Lung microvascular endothelial cell (primary cell): ENCODE measurements at places on chromosomes 6 and 20.

GRCh38 chr20:32483351-32484224 lies 101.5 kb downstream of the NOL4L start:
- peak; percentile 82 for DNase-seq

GRCh38 chr20:17138237-17138636 lies 88.6 kb upstream of the PCSK2 start:
- no peak for DNase-seq

GRCh38 chr20:1001116-1001515 lies 995 bp downstream of the RSPO4 start:
- DNase-seq, result no peak

GRCh38 chr6:161117308-161117707 lies 125.7 kb downstream of the MAP3K4 start:
- DNase-seq, result no peak

DNA sequence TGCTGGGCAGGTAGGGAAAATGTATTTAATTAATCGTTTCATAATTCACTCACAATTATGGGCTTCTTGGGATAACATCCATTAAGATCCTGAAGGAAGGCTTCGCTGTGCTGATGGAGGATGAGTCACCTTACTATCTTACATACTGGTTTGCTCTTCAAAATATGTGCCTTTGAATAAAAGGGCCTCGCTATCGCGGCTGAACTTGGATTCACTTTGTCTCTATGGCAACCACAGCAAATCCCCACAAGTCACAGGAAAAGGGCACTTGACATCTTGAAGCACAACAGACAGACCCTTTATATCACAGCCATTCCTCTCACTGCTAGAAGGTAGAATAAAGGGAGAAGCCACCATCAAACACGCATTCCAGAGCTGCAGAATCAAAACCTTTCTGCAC lies 141.3 kb upstream of the MYLIP start:
- DNase-seq, result peak; percentile 21

- DNase-seq, result no peak
These were observed 8.2 kb downstream of the DIDO1 start for GRCh38 chr20:62918147-62918546.

DNA sequence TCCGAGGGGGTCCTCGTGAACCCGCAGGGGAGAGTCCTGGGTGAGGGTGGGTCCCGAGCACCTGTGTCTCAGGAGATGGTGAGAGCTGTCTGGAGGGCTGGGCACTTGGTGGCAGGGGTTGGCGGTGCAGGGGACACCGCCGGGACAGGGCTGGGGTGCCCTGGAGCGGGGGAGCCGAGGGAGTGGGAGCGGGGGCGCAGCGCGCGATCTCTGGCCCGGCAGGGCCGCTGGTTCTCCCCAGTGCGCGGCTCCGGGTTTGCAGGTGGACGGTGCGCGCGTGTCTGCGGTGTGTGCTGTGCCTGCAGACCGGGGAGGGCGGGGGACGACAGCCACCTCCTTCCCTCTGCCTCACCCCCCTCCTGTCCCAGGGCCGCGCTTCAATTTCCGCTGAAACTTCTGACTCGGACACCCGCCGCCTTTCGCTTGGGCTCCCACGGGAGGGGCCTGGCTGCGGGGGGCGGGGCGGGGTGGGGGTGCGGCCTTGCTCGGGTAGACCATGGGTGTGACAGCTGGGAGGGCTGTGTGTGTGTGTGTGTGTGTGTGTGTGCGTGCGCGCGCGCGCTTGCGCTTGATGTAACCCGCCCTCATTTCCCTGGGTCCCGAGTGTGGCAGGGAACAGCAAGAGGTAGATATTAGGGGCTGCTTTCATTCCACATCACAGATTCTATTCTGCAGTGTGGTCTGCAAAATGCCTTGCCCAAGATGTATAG lies 1.2 kb downstream of the TRIB3 start:
- DNase-seq, result peak; percentile 75

DNA sequence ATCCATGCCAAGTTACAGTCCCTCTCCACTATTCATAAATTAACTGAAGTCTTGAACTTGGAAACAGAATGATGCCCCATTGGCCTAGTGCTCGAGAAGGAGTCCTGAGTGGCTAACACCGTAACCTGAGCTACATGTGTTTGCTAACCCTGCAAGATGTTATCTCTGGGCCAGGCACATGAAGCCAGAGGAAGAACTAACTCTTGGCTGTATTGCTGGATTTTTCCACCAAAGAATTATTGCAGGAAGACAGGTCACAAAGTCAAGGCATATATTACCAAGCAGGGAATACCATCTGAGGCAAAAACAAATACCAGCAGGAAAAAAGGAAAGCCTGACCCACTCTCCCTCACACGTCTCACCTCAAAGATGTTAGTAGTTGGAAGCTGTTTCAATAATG lies 148.9 kb upstream of the PHACTR1 start:
- DNase-seq, result peak; percentile 85

DNA sequence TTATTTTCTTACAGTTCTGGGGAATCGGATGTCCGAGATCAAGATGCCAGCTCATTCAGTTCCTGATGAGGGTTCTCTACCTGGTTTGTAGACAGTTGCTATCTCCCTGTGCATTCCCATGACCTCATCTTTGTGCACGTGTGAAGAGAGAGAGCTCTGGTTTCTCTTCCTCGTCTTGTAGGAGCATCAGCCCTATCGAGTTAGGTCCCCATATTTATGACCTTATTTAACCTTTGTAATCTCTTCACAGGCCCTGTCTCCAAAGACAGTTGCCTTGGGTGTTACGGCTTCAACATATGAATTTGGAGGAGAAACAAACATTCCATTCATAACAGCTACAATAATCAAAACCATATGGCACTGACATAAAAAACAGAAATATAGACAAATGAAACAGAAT lies 455.3 kb downstream of the HACE1 start:
- no peak for DNase-seq

DNA sequence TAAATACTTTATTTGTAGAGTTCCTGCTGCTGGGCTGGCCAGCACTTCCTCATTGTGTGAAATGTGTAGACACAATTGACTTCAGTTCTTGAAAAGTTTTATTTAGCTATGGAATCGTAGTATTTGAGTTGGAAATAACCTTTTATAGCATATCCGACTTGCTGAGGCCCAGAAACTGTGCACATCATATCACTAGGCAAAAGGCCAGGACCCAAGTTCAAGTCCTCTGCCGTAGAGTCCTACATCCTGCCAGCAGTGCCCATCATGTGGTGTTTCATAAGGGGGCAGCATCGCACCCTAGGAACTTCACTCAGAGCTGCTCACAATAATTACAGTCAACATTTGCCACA lies 207.7 kb upstream of the SNX9 start:
- DNase-seq, result no peak

GRCh38 chr6:68240726-68241125 lies 394.4 kb upstream of the ADGRB3 start:
- no peak for DNase-seq

GRCh38 chr6:14144678-14145113 lies 27.1 kb downstream of the CD83 start:
- peak; percentile 86 for DNase-seq

DNA sequence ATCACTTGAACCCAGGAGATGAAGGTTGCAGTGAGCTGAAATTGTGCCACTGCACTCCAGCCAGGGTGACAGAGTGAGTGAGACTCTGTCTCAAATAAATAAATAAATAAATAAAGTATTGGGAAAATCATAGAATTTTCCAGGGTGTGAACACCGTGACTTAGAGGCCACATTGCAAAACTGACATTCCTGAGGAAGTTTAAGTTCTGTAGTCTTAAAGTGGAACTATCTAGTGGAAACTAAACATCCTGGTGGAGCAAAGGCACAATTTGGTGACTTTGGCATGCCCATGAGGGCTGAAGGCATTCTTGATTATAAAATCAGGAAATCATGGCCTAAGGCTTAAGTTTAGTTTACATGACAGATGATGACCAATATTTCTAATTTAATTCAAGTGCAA lies 32.7 kb upstream of the MCM3 start:
- no peak for DNase-seq

GRCh38 chr6:1854296-1854695 lies 244.6 kb downstream of the FOXC1 start:
- DNase-seq, result no peak

- DNase-seq, result no peak
These were observed 75.8 kb downstream of the GJA10 start for GRCh38 chr6:89970072-89970471.

DNA sequence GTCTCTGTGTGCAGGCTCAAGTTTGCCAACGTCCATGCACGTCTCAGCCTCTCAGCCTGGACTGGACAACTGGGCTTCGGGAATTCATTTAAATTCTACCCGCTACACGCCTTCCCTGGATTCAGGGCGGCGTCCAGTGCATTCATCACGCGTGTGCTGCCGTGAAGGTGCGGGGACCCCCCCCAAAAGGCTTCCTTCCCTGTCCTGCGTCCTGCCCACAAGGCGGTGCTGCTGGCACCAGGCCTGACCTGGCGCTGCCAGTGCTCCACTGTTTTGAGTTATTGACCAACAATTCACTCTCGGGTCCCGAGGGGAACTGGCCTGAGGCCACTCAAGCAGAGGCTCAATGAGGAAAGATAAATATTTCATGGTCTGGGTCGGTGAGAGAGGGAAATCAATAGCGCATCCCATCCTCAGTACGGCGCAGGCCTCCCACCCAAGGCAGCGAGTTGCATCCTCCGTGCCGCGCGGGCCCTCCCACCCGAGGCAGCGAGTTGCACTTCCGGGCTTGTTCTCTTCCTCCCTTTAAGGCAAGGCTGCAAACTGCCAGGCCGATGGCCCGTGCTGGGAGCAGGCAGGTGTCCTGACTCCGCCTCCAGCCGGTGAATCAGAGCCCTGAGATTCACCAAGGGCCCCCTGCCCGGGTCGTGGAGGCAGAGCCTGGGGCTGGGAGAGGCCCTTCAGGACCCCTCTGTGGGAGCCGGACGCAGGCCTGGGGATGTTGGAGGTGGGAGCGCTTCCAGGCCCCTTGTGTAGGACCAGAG lies 22.8 kb upstream of the BHLHE23 start:
- no peak for DNase-seq

DNA sequence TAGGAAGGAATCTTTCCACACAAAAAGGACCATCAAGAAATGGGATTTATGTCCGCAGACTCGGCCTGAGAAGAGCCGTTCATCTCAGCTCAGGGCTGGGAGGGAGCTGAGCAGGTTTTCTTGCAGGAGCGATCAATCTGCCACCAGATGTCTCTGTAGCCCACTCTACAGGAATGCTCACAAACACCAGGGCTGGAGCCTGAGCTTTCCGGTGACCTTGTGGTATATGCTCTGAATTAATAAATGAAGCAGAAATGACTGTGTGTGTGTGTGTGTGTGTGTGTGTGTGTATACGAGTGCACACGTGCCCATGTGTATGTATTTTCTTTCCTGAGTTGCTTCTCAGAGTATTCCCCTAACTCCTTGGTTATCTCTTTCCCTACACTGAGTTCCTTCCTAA lies 12.0 kb downstream of the CD83 start:
- peak; percentile 71 for DNase-seq

GRCh38 chr6:5277589-5277988 lies 16.3 kb downstream of the FARS2 start:
- no peak for DNase-seq

- DNase-seq, result no peak
These were observed 651.3 kb upstream of the ARID1B start for GRCh38 chr6:156125844-156126243.

- DNase-seq, result no peak
These were observed 17.4 kb upstream of the AVP start for GRCh38 chr20:3101737-3102574.

DNA sequence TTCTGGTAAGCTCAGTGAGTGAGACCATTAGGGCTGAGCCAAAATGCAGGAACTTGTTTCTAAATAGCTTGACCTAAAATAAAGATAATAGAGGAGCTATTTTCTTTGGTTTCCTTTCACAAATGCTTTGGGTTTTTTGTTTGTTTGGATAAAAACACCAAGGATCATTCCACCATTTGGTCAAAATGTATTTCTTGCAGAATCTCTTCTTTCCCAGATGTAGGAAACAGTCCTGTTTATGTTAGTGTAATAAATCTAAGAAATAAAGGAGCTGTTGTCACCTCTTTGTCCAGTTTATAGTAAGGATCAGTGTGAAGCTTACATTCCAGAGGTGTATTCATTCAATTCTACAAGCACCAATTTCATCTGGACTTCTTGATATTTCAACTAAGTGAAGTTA lies 297.8 kb downstream of the GJA1 start:
- DNase-seq, result peak; percentile 1

GRCh38 chr6:162336359-162336758 lies 391.2 kb downstream of the PRKN start:
- DNase-seq, result no peak

GRCh38 chr6:117601811-117602150 lies 530 bp downstream of the GOPC start:
- no peak for DNase-seq

DNA sequence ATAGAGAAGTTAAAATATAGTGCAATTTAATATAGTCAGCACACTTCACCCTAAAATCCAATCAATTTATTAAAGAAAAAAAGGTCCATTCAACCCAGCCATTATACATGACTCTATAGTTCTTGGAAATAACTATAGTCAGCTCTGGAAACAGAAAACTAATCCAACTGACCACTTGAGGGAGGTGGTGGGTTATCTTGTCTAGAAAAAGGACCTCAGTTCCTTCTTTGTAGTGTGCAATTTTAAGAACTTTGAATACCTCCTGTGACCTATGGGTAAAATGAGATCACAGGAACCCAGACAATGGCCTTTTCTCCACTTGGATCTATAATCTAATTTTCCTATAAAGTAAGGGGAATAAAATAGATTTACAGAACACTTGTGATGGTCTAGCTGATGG lies 163.6 kb upstream of the CENPW start:
- peak; percentile 28 for DNase-seq

GRCh38 chr6:52284131-52284459 lies 447 bp downstream of the MCM3 start:
- no peak for DNase-seq

DNA sequence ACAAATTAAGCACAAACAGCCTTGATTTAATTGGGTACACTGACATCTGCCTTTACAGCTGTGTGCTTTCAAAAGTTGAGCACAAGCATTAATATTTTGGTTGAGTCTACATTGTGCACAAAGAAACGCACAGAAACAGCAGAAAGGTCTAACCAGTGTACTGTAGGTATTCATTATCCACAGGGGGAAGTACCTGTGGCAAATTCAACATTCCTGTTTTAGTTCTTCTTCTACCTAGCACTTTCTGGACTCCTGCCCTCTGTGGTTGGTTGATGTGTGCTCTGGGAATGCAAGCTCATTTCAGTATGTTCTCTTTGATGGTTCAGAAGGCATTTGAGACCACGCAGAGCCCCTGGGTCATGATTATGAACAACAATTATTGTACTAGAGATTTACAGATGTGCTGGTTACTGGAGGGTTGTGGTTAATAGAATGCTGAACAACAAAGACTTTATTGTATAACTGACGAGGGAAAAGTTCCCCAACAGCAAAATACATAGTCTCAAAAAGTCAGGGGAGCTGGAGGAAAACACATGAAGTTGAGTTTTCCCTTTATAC lies 26.6 kb upstream of the DAAM2 start:
- no peak for DNase-seq

GRCh38 chr20:23356203-23356602 lies 5.6 kb downstream of the NXT1 start:
- DNase-seq, result no peak

GRCh38 chr6:115839583-115840181 lies 221.0 kb downstream of the FRK start:
- DNase-seq, result no peak
